HEK293T (cell line): ENCODE measurements at places on chromosomes 11 and 22.

DNA sequence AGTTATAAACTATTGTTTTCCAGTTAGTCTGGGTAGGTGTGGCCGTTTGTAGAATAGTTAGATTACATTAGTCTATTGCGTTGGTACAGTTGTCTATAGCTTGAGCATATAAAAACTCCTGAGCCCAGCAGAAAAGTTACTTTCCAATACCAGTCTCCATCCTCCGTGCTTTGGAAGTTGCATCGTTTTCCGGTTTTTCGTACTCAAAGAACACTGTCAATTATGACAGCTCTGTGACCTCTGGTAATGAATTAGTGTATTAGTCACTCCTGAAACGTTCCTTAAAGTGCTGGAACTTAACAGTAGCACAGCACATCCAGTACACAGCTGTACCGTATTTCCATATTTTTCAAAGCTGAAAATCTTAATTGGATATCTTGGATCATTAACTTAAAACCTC is 808 bp upstream of the MSANTD2 start:
- no peak for DNase-seq

- no peak for DNase-seq
Measured at GRCh38 chr22:33450756-33451155, 392.6 kb upstream of the SYN3 start.

GRCh38 chr22:31133911-31134310 is 6.4 kb downstream of the PLA2G3 start:
- DNase-seq = no peak

DNA sequence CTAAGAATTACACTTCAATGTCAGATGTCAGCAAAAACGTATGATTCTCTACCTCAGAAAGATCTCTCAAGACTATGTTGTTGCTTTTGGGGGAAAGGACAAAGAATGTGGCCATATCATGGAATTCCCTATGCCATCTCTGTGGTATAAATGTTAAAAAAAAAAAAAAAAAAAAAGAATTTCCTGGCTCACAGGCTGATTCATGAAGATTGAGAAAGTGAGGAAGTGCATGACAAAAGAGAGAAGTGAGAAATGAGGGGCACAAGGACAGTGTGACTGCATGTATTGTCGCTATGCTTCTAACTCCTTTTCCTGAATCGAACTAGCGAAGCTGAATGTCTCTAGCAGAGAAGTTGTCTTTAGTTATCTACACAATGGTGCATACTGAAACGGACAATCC is 80.6 kb upstream of the CARD18 start:
- DNase-seq = no peak

GRCh38 chr11:75543806-75544205 is 18.1 kb upstream of the GDPD5 start:
- DNase-seq = no peak

DNA sequence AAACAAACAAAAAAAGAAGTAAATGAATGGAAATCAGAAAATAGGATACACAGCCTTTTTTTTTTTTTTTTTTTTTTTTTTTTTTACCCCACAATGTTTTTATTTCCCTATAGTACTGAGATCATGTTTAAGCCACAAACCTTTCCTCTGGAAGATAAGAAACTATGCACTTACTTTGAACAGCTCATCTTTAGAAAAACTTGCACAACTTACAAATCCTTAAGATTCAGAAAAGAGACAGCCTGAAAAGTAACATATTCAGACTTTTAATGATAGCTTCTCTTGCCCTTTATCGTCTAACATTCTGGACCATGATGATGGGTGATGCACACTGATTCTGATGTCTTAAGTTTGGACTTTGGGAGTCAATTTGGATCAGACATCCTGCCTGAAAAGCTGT is 80.3 kb downstream of the TNRC6B start:
- DNase-seq = no peak

DNA sequence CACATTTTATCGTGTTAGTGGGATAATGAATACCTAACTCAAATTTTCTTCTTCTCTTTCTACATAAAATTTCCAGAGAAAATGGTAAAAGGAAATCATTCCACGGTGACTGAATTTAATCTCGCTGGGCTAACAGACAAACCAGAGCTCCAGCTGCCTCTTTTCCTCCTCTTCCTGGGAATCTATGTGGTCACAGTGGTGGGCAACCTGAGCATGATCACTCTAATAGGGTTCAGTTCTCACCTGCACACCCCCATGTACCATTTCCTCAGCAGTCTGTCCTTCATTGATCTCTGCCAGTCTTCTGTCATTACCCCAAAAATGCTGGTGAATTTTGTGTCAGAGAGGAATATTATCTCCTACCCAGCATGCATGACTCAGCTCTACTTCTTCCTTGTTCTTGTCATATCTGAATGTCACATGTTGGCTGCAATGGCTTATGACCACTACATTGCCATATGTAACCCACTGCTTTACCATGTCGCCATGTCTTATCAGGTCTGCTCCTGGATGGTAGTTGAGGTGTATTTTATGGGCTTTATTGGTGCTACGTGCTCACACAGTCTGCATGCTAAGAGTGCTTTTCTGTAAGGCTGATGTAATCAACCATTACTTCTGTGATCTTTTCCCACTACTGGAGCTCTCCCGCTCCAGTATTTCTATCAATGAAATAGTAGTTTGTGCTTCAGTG is 24.1 kb downstream of the OR10D3 start:
- no peak for DNase-seq

- no peak for DNase-seq
Measured at GRCh38 chr11:118370774-118371173, 11.4 kb downstream of the UBE4A start.

DNA sequence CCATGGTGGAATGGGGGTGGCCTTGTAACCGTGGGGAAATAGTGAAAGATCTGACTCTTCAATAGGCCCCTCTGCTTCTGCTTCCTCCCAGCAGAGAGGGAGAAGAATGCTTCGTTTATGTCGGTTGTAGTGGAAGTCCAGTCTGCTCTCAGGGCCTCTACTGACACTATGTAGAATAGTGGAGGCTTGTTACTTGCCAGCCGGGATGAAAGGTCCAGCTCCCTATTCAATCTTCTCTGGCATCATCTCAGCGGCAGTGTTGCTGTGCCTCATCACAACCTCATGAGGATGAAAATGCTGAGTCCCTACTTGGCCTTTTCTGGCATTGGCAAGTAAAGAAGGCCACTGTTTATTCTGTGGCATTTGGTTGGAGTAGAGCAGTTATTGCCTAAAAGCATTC is 820.9 kb upstream of the TENM4 start:
- no peak for DNase-seq

- no peak for DNase-seq
Measured at GRCh38 chr11:61958590-61958989, 8.4 kb downstream of the BEST1 start.

DNA sequence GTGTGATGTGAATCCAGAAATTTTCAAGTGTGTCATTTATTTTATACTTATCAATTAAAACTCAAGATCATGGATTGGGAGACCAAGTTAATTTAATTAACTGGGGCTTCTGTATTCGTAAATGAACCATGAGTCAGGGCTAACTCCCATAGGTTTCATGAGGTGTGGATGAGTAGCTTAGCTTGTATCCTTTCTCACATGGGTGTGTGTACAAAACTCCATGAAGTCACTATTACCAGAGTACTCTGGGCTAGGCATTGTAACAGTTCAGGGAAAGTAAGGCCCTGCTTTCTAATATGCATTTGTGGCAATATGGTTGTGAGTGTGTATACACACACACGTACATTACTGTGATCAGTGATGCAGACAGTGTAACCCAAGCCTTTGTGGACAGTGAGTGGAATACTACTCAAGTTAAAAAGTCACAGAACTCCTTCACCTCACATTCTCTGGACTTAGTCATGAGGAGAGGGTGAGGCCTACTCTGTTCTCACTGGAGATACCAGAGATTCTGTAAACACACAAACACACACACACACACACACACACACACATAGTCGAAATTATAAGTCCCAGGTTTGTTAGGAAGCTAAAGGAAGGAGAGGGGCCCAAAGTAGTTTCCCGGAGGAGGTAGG is 3.5 kb downstream of the CNTF start:
- no peak for DNase-seq

- no peak for DNase-seq
Measured at GRCh38 chr11:122963961-122964360, 17.7 kb downstream of the BSX start.

DNA sequence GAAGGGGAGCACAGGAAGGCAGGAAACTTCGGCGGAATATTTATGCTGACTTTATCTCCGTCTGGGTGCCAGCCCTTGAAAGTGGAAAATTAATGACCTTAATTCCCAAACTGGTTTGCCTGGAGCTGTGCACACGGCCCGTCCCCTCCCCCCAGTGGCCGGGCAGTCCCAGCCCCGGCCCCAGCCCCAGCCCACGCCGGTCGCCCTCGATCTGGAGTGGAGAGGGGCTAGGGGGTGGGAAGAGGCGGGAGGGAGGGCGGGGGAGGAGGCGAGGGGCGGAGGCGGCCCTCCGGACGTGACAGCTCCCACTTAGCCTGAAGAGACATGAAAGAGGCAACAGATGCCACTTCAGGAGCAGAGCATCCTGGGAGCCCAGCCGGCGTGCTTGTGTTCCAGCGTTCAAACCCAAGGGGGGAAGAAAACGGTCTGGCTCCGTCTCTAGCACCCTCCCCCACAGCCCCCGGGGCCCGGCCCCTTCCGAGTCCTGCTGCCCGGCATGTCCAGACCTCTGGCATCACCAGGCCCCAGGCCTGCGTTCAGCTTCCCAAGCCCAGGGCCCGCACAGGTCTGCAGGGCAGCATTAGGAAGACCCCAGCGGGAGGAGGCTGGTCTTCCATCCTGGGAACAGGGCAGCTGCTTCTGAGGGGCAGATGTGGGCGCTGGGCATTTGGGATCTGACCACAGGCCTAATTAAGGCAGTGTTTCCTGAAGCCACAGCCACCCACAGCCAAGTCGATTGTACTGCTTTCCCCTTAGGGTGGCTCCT is 20.0 kb upstream of the LMO1 start:
- DNase-seq = peak; percentile 36

GRCh38 chr11:8671651-8672062 is 10.8 kb downstream of the TRIM66 start:
- no peak for DNase-seq
